Foreskin fibroblast (primary cell): ENCODE measurements at places on chromosomes 12 and 14.

DNA sequence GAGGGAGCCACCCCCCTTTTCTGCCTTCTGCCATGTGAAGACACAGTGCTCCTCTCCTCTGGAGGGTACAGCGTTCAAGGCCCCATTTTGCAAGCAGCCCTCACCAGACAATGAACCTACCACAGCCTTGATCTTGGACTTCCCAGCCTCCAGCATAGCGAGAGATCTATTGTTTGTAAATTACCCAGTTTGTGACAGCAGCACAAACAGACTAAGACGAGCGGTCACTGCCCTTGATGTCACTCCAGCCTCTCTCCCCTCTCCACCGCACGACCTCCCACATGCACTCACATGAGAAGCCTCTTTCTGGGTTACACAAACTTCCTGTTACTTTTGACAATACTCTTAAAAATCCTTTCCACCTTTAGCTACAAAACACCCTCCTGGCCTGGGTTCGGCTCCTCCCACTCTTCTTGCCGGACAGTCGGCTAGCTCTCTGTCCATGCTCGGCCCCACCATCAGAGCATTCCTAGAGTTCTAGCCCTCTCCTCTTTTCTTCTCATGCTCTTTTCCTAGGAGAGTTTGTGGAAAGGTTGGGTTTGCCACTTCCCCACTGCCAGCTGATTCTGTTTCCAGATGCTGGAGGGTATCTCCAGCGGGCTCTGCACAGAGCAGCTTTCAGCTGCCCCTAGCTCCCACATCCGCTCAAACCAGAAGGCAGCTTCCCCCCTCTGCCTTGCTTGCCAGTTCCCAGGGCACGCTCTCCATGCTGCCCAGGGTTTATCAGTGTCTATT is 124.3 kb downstream of the FOXN3 start:
- DNase-seq: no peak

- no peak for DNase-seq
Measured at GRCh38 chr12:93256256-93256969, 121.3 kb upstream of the NUDT4 start.

GRCh38 chr12:68886636-68887572 is 46.1 kb downstream of the CPM start:
- no peak for DNase-seq

DNA sequence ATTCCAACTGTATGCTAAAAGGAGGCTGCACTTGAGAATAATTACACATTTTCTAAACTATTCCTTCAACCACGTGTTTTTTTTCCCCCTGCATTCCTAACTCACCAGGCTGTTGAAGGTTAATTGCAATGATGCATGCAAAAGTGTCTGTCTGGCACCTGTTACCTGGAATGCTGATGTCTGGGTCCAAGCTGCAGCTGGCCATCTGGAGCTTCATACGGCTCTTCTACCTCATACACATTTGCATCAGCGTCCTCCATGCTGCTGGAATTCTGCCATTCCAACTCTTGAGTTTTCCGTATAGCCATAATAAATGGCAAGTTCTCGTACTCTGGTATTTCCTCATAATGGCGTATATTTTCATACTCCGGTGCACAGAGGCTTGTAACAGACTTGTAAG is 8.6 kb downstream of the FGD6 start:
- DNase-seq: no peak

DNA sequence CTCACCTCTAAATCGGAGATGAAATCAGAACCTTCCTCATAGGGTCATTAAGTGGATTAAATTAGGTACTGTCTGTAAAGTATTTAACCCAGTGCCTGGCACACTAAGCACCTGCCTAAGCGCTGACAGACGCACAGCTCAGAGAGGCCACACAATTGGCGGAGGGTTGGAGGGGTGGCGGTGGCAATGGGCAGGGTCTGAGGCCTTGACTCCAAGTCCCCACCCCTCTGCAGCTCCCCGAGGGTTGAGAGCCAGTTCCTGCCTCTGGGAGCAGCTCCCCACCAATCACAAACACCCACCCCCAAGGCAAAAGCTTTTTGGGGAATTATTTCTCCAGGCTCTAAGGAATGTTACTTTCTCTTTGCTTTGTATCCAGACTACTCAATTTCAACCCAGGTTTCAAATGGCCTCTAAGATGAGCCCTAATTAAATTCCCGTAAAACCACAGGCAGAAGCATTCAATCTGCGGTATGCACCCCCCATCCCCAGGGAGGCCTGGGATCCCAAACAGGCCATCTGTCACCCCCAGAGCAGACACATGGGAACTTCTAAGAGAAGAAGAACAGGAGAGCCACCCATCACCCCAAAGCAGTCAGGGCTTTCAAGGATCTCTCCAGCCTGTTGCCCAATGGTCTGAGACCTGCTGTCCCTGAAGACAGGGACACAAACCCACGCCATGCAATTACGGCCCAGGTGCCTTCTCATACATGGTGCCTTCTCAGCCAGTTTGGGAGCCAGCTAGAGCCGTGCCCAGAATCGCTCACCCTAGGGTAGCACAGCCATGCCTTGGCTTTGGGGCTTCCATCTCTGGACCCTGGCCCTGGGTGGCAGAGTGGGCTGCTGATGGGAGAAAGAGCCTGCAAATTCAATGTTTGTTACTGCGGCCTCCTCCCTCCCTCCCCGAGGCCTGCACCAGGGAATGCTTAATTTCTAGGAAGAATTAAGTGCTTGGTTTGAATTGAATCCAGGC is 66.1 kb downstream of the CHGA start:
- no peak for DNase-seq

DNA sequence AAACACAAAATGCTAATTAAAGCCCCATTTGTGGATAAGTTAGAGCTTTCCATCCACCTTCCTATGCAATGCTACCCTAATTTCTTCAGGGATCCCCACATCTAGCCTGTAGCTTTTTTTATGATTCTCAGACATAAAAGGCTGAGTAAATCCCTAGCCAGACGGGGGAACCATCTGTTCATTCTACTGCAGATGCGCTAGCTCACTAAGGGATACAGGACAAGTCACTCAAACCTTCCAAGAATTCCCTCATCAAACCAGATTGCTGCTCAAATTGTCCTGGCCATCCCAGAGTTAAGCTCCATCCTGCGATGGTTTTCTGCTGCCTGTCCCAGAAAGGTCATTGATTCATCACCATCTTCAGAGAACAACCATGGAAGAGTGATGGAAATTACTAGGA is 56.7 kb downstream of the MYRFL start:
- no peak for DNase-seq

DNA sequence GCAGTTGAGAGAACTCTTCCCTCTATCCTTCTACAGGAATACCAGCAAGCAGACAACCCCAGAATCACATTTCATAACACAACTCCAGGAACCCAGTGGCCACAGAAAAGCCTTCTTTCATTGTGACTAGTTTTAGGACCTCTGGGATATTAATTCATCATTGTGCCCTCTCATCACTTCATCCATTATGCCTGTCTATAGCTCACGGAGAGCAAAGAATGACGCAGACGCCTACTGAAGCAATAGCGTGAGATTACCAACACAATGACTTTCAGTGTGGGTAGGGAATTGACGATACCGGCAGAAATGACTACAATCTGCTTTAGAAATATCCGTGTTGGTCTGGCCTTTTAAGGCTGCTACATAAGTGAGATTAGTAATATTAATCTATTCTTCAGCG is 158.1 kb upstream of the FOXG1 start:
- no peak for DNase-seq

GRCh38 chr12:129886541-129886940 is 17.3 kb downstream of the TMEM132D start:
- DNase-seq: no peak

GRCh38 chr14:54493293-54493692 is 4.5 kb upstream of the GMFB start:
- no peak for DNase-seq

- no peak for DNase-seq
Measured at GRCh38 chr14:94455928-94456327, 3.3 kb upstream of the SERPINA11 start.

GRCh38 chr14:32633224-32633859 is 304.2 kb downstream of the AKAP6 start:
- DNase-seq: no peak

DNA sequence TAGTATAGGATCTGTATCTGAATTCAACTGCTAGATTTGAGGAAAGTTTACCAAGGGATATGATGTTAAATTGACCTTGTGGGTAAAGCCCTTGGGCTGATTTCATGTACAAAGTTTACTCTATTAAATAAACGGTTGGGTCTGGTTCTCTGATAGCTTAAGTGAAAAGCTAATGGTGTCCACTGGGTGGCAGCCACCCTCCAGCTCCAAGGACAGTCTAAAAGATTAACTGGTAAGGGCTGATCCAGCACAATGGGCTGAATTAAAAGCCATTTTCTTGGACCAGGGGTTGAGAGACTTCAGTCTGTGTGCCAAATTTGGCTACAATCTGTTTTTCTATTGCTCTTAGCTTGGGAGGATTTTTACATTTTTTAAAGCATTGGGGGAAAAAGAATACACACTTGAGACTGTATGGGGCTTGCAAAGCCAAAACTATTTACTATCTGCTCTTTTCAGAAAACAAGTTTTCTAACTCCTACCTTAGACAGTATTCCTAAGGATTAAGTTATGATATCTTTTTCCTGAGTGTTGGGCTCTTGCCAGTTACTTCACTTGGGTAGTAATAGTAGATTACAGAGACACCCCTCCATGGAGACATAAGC is 116.5 kb downstream of the GPHN start:
- peak; percentile 45 for DNase-seq

DNA sequence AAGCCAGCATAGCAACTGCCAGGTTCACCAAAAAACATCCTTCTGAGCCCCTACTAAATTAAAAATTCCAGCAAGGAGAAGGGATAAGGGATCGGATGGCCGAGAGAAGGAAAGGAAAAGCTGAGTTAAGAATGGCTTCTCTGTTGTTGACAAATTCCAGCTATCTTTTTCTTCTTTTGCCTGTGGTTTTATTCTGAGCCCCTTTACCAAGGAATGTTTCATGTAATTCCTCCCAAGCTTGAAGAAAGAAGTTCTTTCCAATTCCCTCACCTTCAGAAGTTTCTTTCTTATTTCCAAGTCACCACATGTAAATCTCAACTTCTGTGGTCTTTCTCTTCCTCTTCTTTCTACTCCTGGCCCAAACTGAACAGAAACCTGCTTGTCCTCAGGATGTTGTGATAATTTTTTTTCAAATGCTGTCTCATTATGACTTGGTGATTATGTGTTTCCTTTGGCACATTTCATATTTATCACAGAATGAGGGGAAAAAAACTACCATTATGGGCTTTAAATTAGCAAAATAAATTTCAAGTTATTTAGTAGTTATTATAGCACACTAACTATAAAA is 40.0 kb downstream of the FGD6 start:
- no peak for DNase-seq

- no peak for DNase-seq
Measured at GRCh38 chr12:67099858-67100257, 169.3 kb upstream of the CAND1 start.

GRCh38 chr12:132146772-132147422 is 2.6 kb downstream of the NOC4L start:
- no peak for DNase-seq

DNA sequence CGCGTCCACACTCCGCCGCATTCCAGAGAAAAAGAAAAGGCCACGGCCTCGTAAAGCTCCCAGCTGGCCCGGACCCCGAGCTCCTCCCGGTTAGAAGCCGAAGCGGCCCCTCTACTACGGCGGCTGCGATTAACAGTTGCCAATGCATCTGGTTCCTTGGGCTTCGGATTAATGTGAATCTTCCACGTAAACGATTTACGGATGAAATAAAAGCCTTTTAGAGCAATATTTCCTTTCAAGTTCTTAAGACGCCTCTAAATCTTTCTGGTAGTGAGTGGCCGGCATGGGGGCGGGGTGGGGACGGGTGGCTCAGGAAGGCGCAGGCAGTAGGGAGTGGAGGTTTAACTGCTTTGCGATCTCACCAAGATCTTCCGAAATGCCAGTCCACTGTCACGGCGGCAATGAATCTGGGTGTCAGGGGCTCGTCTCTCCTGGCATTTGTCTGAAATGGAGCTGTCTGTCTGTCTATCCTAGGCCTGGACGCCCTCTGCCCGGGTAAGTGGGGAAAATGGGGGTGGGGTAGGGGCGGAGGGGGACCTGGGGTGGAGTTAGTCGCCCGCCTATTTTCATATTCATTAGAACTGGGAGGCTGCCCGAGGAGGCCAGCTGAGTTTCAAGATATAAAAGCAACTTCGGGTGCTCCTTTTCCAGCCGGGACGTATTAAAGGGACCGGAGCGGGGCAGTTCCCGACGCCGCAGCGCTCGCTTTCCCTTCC is 413 bp upstream of the ALX1 start:
- peak; percentile 66 for DNase-seq

GRCh38 chr14:21536418-21537089 is 10.4 kb upstream of the SALL2 start:
- DNase-seq: no peak

GRCh38 chr14:33811721-33812120 is 139.2 kb downstream of the EGLN3 start:
- DNase-seq: no peak

DNA sequence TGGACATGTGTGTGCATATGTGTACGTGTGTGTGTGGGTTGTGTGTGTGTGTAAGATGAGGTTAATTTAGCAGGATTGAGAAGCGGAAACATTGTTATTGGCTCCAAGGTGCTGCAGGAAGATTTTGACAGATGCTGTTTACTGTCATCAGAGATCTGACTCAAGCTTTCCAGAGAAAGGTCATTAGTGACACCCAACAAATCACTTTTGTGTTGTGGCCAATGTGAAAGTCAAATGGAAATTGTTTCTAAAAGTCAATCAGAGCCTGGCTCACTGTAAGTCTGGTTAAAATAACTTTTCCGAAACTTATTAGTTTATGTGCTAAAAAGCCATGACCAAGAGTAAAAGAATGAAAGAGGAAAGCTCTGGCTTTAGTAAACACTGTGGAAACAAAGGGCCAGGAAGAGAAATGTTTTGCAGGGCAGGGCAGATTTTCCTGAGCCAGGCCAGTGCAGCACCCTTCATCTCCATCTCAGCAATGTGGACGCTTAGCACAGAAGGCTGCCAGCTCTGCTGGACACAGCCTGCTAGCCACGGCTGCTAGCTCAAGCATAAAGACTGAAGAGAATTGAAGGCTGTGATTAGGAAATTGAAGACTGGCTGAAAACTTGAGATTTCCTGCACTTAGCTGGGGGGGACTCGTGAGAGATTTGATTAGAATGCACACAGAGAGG is 235.8 kb downstream of the NEDD1 start:
- DNase-seq: no peak

GRCh38 chr12:103468837-103469236 is 26.9 kb downstream of the C12orf42 start:
- DNase-seq: no peak

DNA sequence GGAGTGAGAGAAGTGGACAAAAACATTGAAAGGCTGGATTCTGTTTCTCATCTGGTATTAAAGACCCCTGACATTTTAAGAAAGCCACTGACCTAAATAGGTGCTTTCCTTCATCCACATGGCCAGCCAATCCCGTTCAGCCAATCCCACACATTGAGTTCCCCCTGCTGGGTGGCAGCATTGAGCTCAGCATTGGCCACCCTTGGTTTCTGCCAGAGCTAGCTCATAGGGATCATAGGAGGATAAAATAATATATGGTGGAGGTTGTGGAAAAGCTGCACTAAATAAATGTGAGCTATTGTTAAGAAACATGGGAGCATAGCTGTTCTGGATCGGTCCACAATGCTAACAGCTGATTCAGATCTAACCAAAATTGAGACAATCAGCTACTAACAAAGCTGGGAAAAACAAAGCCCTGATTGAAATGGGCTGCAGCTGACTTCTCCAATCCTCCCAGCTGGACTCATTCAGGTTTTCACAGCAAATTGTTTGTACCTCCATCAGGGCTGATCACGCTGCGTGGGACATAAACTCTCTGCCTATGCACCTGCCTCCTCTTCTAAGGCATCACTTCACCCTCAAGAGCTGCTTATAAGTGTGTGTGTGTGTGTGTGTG is 256.5 kb downstream of the EMP1 start:
- no peak for DNase-seq

GRCh38 chr12:48356041-48356768 is 5.5 kb upstream of the ZNF641 start:
- DNase-seq: no peak
